ENCODE measurements at places on chromosomes 1 and 21. TPM values are rescaled to one million over a fixed set of nuclear protein-coding genes. Genes with fewer than 3 reads are reported as not detected.

GRCh38 chr1:231013391-231014015, 26.6 kb downstream of the FAM89A start:
- no peak for DNase-seq

- DNase-seq: no peak
Observed at GRCh38 chr1:19424651-19425570, 60.4 kb downstream of the CAPZB start.

DNA sequence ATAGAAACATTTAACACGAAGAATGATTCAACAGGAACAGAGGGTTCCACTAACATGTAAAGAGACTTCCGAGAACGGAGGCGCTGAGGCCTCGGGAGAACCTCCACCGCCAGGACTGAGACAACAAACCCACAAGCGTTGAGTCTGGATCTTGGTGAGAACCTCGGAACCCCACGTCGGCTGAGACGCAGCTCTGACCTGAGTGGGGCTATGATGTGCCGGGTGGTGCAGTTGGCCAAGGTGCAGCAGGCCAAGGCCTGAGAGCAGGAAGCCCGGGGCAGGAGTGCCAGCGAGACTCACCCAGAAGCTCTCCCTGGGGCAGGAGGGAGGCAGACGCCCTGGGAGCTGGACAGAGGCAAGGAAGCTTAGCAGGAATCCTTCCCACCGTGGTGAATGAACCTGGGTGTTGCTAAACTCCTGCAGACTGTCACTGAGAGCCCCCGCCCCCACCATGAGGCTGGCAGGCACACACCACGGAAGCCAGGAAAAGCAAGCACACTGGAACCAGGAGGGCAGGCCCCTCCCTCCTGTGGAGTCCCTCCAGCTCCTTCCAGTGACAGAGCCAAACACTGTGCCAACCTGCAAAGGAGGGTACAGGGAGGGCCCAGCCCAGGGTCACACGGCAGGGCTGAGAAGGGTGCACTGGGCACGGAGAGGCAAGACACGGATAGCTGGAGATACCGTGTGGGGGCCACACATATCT, 34.8 kb downstream of the WDR4 start:
- DNase-seq: no peak

DNA sequence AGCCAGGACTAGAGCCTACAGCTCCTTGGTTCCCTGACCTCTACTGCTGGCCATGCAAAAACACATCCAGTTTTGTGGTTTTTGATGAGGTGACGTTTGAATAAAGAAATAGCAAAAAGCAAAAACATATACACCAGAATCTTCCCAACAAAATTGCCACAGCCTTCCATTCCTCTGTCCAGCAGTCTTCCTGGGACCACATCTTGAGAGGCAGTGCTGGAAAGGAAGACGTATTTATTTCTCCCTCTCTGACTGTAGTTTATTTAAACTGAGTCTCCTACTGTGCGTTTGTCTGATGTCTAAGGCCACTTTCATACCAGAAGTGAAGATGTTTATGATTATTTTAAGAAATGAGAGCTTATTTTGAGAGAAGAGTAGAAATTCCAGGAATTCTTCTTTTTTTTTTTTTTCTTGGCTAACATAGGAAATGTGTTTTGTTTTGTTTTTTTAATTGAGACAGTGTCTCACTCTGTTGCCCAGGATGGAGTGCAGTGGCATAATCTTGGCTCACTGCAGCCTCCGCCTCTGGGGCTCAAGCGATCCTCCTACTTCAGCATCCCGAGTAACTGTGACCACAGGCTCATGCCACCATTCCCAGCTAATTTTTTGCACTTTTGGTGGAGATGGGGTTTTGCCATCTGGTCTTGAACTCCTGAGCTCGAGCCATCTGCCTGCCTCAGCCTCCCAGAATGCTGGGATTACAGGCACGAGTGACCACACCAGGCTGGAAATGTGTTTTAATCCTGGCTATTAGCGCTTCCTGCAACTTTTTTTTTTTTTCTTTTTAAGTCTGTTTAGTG, 118.5 kb downstream of the ITSN1 start:
- no peak for DNase-seq

Gene CHIA
- 3.5 TPM for total RNA-seq

GRCh38 chr1:222182641-222183040, 365.3 kb downstream of the HHIPL2 start:
- no peak for DNase-seq

Gene CELA2B
- not detected for total RNA-seq

DNA sequence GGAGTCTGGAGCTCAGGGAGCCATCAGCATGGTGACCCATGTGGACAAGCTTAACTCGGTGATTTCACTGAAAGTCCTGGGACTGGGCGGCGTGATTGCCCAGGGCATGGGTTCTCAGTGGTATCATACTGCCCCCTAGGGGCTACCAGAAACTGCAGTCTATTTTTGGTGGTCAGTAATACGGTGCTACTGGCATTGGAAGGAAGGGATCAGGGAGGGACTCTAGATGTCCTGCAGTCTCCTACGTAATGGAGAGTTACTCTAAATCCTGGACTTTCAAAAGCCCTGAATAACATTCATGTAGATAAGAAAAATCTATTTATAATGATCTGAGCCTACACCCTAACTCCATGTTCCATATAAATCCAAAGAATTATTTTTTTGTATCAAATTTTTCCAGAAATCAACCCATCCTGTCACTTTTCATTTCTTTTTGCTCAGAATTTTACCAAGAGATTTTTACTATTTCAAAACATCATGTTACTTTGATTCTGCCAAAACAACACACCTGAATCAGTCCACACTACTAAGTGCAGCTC, 37.3 kb downstream of the PABPC4 start:
- no peak for DNase-seq

GRCh38 chr1:60280819-60281218, 207.2 kb upstream of the C1orf87 start:
- DNase-seq: no peak

DNA sequence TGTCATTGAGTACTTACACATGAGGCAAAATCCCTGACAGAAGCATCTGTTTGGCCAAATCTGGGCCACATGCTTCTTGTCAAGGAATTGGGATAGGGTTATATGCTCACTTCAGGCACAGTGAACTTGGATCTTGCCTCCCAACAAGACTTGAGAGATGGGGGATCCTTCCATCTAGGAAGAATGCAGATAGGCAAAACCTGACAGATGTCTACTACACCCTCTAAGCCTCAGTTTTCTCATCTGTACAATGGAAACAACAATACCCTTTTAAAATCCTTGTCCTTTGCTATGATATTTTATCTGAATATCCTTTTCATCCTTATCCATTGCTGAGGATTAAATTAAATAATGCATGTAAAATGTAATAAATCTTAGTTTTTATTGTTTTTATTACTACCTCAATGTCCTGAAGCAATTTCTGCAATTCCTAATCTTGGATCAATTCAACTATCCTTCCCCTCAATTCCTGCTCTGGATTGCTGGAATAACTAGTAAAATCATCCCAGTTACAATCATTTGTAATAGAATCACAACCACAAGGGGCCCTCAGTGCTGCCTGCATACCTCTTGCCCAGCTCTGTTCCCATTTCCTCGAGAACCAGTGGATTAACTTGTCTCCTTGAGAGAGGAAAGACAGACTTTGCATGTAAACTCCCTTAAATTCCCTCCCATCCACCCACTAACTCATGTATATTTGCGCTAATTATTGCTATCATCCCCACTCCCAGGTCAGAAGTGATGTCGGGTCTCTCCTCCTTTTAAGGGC, 8.1 kb upstream of the XPR1 start:
- no peak for DNase-seq

- DNase-seq: no peak
Observed at GRCh38 chr1:161092621-161093028, 3.3 kb upstream of the NECTIN4 start.

Gene PROK1
- 2.4 TPM for total RNA-seq

All from omental fat pad (tissue), 4 donors.